Muscle of leg (tissue), 16 donors: ENCODE measurements at places on chromosomes 3 and 15. TPM values are rescaled to one million over a fixed set of nuclear protein-coding genes. Genes with fewer than 3 reads are reported as not detected.

The GOLGA8N gene
- 9.2 TPM for total RNA-seq

GRCh38 chr3:112199622-112200316 is 66.7 kb upstream of the GCSAM start:
- no peak overlapping the region for H3K27ac ChIP-seq
- H3K4me3 ChIP-seq = no peak overlapping the region
- no peaks in the 10 kb centered on the region for H3K4me1 ChIP-seq
- no peaks in the 10 kb centered on the region for H3K27me3 ChIP-seq
- DNase-seq = no peak

GRCh38 chr3:112437146-112438022 is 61.9 kb downstream of the BTLA start:
- H3K4me3 ChIP-seq = no peak overlapping the region
- no peak for DNase-seq
- no peaks in the 10 kb centered on the region for H3K36me3 ChIP-seq
- H3K27me3 ChIP-seq = no peaks in the 10 kb centered on the region
- no peaks in the 10 kb centered on the region for H3K4me1 ChIP-seq

GRCh38 chr15:62727501-62727900 is 315.0 kb upstream of the TPM1 start:
- H3K36me3 ChIP-seq = peaks cover 37% of the 10 kb centered on the region
- H3K4me1 ChIP-seq = no peaks in the 10 kb centered on the region
- no peak overlapping the region for H3K27ac ChIP-seq
- no peaks in the 10 kb centered on the region for H3K27me3 ChIP-seq
- no peak overlapping the region for H3K4me3 ChIP-seq

DNA sequence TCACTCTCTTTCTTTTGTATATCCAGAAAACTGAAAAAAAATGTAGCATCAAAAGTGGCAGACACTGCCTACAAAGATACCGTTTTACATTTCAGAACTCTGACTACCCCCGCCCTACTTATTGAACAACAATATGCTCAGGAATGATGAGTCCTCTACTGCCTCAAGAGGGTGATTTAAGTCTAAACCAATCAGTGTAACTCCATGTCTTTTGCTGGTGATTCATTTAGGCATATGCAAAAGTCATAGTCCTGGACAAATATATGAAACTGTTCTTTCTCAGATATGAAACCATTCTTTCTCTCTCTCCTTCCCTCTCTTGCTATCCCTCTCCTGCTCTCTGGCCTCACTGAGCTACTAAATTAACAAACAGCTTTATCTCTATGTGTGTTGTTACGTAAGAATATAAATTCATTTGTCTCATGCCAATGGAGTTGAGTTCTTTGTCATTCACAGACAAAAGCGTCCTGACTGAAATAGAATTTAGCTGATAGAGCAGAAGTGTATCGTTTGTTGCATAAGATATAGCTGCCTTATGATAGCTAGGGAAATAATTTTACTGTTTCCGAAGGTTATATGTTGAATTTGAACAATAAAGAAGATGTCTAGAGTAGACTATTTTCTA is 133.7 kb upstream of the OSTN start:
- no peak overlapping the region for H3K27ac ChIP-seq
- no peaks in the 10 kb centered on the region for H3K4me1 ChIP-seq
- H3K27me3 ChIP-seq = no peaks in the 10 kb centered on the region
- H3K4me3 ChIP-seq = no peak overlapping the region
- H3K36me3 ChIP-seq = no peaks in the 10 kb centered on the region

GRCh38 chr3:87867001-87867400 is 191.8 kb downstream of the CGGBP1 start:
- no peak for DNase-seq
- H3K4me1 ChIP-seq = no peaks in the 10 kb centered on the region
- H3K4me3 ChIP-seq = no peak overlapping the region

DNA sequence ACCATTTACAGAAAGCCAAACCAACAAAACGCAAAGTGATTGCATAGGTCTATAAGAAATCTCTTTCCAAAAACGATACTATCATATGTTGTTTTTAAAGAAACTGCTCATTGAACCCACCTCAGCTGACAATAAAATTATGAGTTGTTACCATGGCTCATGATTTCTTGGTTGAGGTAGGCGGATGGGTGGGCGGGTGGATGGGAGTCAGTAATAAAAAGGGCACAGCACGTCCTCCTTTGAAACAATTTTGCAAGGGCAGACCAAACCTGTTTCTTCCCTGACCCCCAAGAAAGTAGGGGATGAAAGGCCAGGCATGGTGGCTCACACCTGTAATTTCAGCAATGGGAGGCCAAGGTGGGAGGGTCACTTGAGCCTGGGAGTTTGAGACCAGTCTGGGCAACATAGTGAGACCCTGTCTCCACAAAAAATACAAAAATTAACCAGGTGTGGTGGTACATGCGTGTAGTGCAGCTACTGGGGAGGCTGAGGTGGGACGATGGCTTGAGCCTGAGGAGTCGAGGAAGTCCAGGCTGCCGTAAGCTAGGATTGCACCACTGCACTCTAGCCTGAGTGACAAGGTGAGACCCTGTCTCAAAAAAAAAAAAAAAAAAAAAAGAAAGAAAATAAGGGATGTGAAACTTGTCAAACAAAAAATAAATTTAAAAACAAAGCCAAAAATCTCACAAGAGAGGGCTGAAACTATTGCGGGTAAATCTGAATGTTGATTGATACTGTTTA is 2.1 kb downstream of the ABHD10 start:
- H3K27me3 ChIP-seq = no peaks in the 10 kb centered on the region
- DNase-seq = no peak
- no peak overlapping the region for H3K27ac ChIP-seq
- peaks cover 4% of the 10 kb centered on the region for H3K4me1 ChIP-seq
- no peak overlapping the region for H3K4me3 ChIP-seq
- no peaks in the 10 kb centered on the region for H3K36me3 ChIP-seq

GRCh38 chr3:76352511-76353284 is 567.3 kb upstream of the ZNF717 start:
- H3K36me3 ChIP-seq = no peaks in the 10 kb centered on the region
- DNase-seq = no peak
- H3K4me3 ChIP-seq = no peak overlapping the region
- H3K27ac ChIP-seq = no peak overlapping the region
- no peaks in the 10 kb centered on the region for H3K27me3 ChIP-seq
- no peaks in the 10 kb centered on the region for H3K4me1 ChIP-seq
